ENCODE measurements at places on chromosomes 6 and 20. TPM values are rescaled to one million over a fixed set of nuclear protein-coding genes. Genes with fewer than 3 reads are reported as not detected.

Gene OR2H2
- total RNA-seq = not detected

Gene NOTCH4
- total RNA-seq = 0.63 TPM

Gene HS3ST5
- not detected for total RNA-seq

Gene CYP39A1
- 0.13 TPM for total RNA-seq

Gene DDAH2
- 31.7 TPM for total RNA-seq

Gene TNFRSF6B
- 1.4 TPM for total RNA-seq

Gene PSORS1C2
- total RNA-seq = not detected

Gene ANKRD66
- not detected for total RNA-seq

Gene KCNS1
- not detected for total RNA-seq

Gene LY86
- total RNA-seq = not detected

Gene CST7
- not detected for total RNA-seq

Gene SPAG4
- total RNA-seq = 5.2 TPM

Gene FAM184A
- total RNA-seq = not detected

Gene KCNK17
- total RNA-seq = not detected

Gene IL17A
- not detected for total RNA-seq

Gene PRPH2
- not detected for total RNA-seq

Gene OR12D3
- total RNA-seq = not detected

Gene WRNIP1
- 41.2 TPM for total RNA-seq

Gene NELFCD
- total RNA-seq = 46.2 TPM

Gene PRND
- total RNA-seq = not detected

Gene PIGT
- 102 TPM for total RNA-seq

Gene TOMM34
- total RNA-seq = 40.1 TPM

Gene RAB44
- total RNA-seq = 0.07 TPM

Gene WFDC12
- not detected for total RNA-seq

Gene COL21A1
- total RNA-seq = 0.60 TPM

Gene NMBR
- not detected for total RNA-seq

Gene PGC
- not detected for total RNA-seq

Gene NDRG3
- total RNA-seq = 23.2 TPM

Gene GNMT
- total RNA-seq = 0.27 TPM

Gene RRAGD
- total RNA-seq = 5.6 TPM

Gene TFAP2D
- not detected for total RNA-seq

Gene DNAH8
- total RNA-seq = not detected

Gene POU3F2
- total RNA-seq = not detected
